ENCODE measurements at places on chromosomes 1 and 21.

- DNase-seq, result no peak
Observed at GRCh38 chr1:40397258-40397657, 23.7 kb downstream of the SMAP2 start.

- DNase-seq, result no peak
Observed at GRCh38 chr1:46010611-46011010, 121.8 kb downstream of the PIK3R3 start.

DNA sequence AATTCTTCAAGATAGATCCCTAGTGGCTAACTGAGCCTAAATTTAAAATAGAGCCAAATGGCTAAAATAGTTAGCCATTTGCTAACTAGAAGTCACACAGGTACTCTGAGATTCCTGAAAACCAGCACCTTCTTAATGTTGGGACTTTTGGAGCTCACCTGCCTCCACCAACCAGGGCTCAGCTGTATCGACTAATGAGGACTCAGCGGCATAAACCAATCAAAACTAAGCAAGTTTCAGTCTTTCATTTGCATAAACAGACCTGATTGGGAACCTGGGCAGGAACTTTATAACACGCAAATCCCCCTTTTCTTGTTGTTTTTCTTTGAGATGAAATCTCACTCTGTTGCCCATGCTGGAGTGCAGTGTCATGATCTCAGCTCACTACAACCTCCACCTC is 28.5 kb downstream of the TNFRSF9 start:
- no peak for DNase-seq

DNA sequence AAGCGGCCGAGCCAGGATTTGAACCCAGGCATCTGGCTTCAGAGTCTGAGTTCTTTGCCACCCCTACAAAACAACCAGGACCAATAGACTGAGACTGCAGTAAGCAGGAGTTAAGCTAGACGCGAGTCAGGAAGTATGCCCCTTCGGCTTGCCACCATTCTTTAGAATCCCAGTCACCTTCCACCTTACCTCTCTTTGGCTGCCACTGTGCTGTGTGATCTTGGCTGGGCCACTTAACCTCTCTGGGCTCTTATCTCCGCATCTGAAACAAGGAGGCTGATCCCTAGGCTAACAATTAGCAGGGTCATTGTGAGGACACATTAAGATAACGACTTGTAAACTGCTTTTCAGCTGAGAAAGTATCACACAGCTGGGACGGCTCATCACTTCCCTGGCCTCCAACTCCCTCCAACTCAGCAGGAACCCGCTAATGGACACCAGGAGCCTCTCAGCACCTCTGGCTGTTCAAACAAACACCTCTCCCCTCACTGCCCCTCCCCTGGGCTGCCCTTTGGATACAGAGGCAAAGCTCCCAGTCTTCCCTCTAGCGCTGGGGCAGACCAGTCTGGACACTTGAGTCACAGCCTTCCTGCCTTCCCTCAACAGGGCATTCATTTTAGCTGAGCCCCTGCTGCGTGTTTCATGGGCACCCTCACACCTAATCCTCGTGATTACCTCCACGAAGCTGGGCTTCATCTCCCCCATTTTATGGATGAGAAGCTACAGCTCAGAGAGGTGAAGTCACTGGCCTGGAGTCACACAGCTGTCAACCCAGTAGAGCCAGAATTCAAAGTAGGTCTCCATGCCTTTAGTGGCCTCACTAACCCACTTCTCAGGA is 83.2 kb downstream of the CAMK2N1 start:
- no peak for DNase-seq

- DNase-seq, result no peak
Observed at GRCh38 chr1:91651243-91651642, 150.6 kb downstream of the CDC7 start.

GRCh38 chr1:6601923-6602668 is 573 bp downstream of the KLHL21 start:
- no peak for DNase-seq

GRCh38 chr1:191432817-191433216 is 725.4 kb upstream of the RGS18 start:
- DNase-seq, result no peak

DNA sequence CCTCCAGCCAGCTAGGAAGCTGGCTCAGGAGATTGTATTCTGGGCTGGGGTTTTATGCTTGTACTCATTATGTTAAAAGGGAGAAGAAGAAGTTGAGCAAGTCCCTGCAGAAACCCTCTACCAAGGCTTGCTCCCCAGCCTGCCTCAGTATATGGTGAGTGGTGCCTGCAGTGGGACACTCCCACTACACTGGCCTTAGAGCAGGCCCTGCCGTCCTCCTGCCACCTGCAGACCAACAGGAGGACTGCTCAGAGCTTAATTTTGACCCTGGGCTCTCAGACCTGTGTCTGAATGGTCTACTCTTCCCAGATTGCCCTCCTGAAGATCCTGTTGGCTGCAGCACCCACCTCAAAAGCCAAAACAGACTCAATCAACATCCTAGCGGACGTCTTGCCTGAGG is 13.0 kb downstream of the STRIP1 start:
- no peak for DNase-seq

GRCh38 chr21:46078322-46078977 is 19.5 kb upstream of the COL6A2 start:
- DNase-seq, result peak; percentile 23

- DNase-seq, result no peak
Observed at GRCh38 chr1:39828734-39829133, 40.1 kb upstream of the BMP8B start.

DNA sequence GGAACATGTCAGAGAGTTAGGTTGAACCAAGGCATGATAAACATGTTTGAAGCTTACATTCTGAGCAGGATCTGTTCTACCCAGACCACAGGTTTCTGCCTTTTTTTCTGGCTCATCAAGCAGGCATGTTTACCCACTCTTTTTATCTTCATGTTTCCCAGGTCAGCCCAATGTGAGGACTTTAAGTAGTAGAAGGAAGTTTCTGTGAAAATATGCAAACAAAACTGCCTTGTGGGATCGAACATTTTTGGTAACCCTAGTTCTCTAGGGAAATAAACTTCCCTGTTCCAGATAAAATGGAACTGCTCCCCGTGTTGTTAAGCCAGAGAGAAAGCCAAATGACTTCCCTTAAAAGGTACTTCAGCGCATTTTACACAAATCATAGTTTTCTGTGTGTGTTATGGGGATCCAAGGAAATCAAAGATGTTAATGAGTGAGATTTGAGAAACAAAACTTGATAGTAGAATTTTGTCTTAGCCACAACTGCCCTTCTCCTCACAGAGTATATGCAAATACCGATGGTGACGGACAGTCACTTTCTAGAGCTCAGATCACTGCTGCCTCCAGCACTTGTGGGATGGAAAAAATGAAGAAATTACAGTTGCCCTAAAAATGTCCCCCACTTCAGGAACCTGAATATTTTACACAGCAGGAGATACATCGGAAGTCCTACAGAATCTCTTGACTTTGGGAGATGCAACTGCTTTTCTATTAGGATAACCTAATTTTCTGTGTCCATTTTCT is 765 bp upstream of the HIPK1 start:
- DNase-seq, result no peak

DNA sequence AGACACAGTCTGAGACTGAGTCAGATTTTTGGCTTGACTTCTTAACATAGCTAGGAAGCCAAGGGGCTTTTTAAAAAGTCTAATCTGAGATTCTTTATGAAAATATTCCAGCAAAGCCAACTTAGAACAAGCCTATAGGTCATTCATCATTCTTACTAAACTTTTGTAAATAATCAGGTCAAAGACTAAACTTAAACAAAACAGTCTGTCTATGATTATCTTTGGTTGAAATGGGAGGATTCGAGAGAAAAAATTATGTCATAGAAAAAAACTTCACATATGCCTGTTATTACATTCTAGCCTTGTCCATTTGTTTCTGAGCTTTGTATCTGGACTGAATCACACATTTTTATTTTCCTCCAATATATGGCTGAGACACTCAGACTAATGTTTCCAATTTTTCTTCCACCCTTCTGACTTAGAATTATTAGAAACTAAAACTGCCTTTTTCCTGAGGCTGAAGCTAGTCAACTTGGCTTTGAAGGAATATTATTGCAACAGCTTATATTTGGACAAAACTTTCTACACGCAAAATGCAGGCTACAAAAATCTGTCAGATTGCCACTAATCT is 83.3 kb downstream of the ETS2 start:
- DNase-seq, result no peak
